ENCODE measurements at places on chromosomes 16 and 17.

DNA sequence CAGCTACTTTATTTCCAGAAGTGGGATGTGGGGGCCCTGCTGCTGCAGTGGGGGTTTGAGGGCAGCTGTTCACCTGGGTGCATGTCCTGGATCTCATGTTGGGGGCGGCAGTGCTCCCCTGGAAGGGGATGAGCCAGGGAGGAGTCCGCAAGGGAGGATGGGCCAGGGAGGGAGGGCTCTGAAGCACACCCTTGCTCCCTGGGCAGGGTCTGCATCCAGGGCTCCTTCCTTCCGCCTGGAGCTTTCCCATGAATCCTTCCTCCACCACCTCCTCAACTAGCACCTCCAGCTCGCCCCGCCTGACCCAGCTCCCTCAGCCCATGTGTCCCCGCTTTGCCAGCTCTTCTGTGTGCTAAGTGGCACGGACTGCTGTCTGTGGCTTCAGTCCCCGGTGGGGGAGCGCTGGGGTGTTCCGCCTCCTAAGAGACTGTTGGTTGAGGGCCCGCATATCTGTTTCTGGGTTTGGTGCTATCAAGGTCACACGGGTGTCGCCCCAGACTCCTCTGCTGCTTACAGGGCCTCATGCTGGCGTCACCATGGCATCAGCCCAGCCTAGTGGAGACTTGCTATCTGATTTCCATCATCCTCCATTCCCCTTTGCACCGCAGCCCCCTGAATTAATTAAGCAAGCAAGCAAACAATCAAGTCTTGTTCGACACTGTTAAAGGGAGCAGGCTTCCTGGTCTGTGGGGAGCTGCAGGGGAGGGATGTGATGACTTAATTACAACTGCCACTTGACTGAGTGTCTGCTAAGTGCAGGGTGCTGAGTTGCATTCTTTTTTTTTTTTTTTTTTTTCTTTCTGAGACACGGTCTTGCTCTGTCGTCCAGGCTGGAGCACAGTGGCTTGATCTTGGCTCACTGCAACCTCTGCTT is 71.8 kb downstream of the PRKCA start:
- peak; percentile 62 for DNase-seq

- DNase-seq, result no peak
These were observed 356 bp downstream of the TUBD1 start for GRCh38 chr17:59892251-59892923.

DNA sequence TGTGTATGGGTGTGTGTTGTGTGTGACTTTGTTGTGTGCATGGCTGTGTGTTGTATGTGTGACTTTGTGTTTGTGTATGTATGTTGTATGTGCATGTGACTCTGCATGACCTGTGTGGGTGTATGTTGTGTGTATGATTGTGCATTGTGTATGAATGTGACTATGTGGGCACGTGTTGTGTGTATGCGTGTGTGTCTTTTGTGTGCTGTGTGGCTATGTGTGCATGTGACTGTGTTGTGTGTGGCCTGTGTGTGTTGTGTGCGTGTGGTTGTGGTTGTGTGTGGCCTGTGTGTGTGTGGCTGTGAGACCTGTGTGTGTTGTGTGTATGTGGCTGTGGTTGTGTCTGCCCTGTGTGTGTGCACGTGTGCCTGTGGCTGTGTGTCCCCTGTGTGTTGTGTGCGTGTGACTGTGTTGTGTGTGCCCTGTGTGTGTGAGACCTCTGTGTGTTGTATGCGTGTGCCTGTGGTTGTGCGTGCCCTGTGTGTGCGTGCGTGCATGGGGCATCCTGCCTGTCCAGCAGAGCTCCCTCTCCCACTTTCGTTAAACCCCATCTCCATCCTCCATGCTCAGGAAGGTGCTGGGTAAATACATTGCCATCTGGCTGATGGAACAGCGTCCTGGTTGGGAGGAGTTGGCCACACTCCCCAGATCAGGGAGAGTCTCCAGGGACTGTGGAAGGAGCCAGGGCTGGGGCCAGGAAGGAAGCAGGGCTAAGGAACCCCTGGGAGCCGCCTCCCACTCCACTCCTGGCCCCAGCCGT is 90.1 kb upstream of the GSE1 start:
- no peak for DNase-seq

- no peak for DNase-seq
These were observed 25.7 kb upstream of the RASL10B start for GRCh38 chr17:35705705-35706104.

DNA sequence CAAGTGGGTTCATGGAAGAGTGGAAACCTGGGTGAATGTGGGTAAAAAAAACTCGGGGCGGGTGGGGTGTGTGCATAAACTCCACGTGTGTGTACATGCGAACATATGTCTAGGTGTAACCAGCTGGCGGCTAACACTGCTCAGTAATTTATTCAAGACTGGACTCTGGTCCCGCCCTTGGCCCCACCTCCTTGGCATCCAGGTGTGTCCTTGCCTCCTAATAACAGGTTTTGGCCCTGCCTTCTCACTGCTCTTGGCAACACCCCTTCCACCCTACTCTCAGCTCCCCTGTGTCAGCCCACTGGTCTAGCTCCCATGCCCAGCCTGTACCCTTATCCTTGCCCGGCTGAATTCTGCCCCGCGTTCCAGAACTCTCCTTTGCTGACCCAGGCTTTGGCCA is 8.3 kb downstream of the FLII start:
- DNase-seq, result no peak

DNA sequence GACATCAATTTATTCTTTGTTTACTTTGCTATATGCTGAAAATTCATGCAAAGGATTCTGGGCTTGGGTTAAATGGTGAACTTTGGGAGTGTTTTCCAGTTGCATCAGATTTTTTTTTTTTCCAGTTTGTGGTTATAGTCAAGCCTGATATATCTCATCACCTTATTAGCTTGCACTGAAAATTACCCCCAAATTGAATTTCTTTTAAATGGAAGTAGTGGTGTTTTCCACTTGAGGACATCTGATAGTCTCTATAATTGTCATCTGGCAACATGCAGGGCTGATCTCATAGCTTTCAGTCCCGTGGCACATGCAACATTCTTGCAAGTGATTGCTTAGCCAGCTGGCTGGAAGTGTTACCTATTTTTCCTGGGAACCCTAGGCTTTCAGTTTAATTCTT is 4.7 kb upstream of the KRTAP3-1 start:
- DNase-seq, result no peak

DNA sequence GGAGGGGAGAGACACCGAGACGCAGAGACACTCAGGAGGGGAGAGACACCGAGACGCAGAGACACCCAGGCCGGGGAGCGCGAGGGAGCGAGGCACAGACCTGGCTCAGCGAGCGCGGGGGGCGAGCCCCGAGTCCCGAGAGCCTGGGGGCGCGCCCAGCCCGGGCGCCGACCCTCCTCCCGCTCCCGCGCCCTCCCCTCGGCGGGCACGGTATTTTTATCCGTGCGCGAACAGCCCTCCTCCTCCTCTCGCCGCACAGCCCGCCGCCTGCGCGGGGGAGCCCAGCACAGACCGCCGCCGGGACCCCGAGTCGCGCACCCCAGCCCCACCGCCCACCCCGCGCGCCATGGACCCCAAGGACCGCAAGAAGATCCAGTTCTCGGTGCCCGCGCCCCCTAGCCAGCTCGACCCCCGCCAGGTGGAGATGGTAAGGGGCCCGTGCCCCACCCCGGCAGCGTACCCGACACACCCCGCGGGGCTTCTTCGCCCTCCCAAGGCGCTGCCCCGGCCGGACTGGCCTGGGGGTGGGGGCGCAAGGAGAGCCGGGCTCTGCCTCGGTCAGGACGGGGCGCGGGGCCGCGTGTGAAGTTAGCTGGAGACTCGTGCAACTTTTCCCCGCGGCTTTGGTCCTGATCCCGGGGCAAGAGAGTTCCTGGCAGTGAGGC is 427 bp downstream of the PPP1R1B start:
- no peak for DNase-seq

GRCh38 chr16:2455081-2455845 is 4.6 kb upstream of the TEDC2 start:
- no peak for DNase-seq

GRCh38 chr17:32385121-32385520 is 35.2 kb downstream of the ZNF207 start:
- DNase-seq, result no peak

GRCh38 chr17:66904760-66905624 is 59.5 kb upstream of the CACNG4 start:
- peak; percentile 77 for DNase-seq

- DNase-seq, result no peak
These were observed 1.1 kb downstream of the FOXL1 start for GRCh38 chr16:86579268-86580062.

- no peak for DNase-seq
These were observed 615 bp upstream of the SREBF1 start for GRCh38 chr17:17837380-17837821.

DNA sequence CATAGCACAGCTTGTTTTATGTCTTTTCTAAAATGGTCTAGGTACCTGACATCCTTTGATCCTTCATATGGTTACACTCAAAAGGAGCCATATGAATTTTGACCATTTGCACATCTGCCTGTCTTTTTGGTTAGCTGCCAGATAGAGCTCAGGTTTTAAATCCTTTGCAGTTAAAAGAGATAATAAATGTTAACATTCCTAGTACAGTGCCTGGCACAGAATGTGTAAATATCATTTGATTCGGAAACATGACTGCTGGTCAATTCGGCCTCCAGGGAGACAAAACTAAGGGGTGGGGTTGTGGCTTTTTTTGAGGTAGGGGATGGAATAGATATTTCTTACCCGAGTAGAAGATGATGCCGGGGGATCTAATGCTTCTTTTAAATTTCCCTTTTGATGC is 64.2 kb downstream of the FTO start:
- DNase-seq, result no peak

GRCh38 chr17:37062021-37062420 is 113.3 kb downstream of the AATF start:
- no peak for DNase-seq

DNA sequence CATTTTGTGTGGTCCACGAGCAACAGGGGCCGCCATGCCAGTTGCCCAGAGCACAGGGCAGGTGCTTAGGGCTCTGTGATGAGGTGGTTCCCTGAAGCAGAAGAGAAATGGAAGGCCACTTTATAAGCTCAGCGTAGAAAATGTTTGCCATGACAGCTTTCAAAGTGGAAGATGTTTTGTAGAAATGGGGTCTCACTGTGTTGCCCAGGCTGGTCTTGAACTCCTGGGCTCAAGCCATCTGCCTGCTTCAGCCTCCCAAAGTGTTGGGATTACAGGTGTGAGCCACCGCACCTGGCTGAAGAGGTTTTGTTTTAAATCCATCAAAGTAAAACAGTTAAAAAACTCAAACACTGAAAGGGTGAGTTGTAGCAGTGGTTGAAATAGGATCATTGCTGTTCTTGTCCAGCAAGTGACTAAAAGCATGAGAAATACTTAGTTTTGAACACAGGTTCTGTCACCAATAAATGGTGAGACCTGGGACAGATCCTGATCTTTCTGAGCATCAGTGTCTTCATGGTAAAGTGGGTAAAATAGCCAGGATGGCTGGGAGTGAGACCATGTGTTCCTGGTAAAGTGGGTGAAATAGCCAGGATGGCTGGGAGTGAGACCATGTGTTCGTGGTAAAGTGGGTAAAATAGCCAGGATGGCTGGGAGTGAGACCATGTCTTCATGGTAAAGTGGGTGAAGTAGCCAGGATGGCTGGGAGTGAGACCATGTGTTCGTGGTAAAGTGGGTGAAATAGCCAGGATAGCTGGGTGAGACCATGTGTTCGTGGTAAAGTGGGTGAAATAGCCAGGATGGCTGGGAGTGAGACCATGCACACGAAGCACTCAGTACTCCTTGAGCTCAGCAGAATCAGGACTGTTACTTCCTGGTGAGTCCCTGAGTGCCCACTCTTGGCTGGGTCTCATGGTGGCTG is 46.0 kb downstream of the BANP start:
- no peak for DNase-seq

DNA sequence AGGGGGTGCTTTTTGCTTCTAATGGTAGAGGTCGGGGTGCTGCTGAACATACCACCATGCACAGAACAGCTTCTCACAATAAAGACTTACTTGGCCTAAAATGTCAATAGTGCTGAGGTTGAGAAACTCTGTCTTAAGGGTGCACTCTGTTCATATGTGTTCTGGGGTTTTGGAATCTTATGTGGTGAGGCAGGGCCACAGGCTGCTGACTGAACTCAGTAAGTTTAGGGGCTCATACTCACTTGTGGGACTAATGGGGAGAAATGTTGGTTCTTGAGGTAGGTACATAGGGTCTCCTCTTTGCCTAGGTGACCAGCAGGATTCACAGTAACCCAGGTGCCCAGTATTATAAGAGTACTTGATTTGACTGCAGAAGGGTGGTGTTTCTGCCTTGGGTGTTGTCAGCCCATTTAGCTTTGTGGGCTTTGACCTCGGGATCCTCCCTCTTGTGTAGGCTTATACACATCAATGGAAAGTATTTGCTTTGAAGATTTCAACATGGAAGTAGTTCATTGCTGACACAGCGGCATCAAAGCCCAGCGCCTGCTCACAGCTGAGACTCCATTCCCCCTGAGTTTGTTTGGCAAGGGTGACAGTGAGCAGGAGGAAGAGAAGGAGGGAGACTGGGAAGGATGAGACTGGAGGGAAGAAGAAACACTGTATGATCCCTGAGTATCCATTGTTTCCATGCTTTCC is 17.2 kb downstream of the SLC7A6 start:
- no peak for DNase-seq

DNA sequence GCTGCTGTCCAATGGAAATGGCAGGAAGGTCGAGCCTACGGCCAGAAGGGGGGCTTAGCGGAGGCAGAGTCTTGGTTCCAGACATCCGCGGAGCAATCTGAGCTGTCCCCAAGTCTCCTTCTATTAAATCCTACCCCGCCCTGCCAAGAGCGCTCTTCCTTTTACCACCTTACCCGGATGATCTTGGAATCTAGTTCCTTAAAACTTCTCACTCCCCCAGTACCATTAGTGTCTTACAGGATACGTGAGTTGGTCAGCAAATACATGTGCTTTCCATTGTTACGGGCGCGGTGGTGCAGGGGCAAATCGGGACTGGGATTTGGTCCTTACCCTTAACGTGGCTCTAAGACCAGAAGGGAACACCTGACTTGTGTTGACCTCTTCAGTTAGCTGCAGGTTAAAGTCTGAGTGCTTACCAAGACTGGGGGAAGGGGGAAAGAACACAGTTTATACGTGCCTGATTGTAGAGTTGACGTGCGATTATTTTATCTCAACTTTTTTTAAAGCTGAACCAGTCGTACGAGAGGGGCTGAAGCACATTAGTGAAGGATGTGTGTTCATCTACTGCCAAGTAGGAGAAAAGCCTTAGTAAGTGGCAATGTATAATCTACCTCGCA is 495 bp downstream of the TXNDC17 start:
- no peak for DNase-seq

GRCh38 chr17:29592850-29593551 is at the start of gene ANKRD13B:
ANKRD13B (plus strand) TSS chr17:29593132; CDS start chr17:29593622, 490 bp downstream.
- no peak for DNase-seq

GRCh38 chr17:56478836-56479447 is 114.6 kb upstream of the NOG start:
- DNase-seq, result no peak

DNA sequence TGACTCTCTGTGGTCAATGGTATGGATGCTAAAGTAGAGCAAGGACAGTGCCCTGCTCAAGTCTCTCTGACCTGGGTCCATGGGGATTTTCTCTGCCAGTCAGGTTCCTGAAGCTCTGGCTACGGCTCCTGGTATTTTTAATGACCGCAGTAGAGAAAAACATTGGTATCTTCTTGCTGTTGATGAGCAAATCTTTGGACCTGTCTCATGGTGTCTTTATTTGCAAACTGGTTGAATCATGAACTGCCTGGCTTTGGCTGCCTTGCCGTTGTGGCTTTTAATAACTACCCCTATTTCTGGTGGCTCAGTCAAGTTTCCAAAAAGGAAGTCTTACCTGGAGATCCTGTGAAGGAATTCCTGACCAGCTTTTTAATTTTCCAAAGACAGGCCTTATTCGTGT is 8.7 kb downstream of the FAM234A start:
- DNase-seq, result no peak

- DNase-seq, result peak; percentile 22
These were observed 763 bp upstream of the TOM1L1 start for GRCh38 chr17:54899721-54900456.

- no peak for DNase-seq
These were observed 2.9 kb upstream of the CPNE7 start for GRCh38 chr16:89572485-89573205.

Data from NCI-H2081 treated with DMSO at 0.1 percent for 48 hours (cell line).